ENCODE measurements at places on chromosomes 12 and 14.

DNA sequence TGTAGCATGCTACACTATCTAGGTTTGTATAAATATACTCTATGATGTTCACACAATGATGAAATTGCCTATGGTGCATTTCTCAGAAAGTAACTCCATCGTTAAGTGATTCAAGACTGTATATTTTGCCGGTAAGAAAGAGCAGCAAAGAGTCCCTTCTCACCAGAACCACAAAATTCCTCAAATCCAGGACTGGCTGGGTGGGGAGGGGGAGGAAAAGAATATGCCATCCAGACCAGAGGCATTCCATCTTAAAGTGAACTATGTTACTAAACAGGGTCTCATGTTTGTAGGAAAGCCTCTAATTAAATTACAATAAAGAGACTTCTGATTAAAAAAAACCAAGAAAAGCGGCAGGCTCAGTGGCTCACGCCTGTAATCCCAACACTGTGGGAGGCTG, 11.5 kb downstream of the UBE2N start:
- DNase-seq, result no peak

DNA sequence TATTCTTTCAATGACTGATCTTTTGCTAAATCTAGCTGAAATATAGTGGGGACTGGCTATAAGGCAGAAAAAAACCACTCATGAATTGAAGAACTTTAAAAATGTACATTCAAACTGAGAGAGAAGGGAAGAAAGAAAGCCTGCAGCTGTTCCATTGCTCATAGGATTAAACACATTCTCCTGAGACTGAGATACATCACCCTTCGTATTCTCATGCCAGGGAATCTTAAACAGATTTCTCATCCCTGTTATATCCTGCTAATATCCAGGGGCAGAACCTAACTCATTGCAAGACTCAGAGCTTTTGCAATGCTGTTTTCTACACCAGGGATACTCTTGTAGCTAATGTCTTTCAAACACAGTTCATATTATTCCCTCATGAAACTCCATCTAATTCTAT, 67.2 kb upstream of the ACSS3 start:
- DNase-seq, result no peak

- no peak for DNase-seq
Measured at GRCh38 chr12:118189741-118190191, 53.8 kb downstream of the PEBP1 start.

- no peak for DNase-seq
Measured at GRCh38 chr12:11059041-11059440, 3.1 kb downstream of the TAS2R46 start.

- peak; percentile 77 for DNase-seq
Measured at GRCh38 chr12:2034633-2035430, 18.0 kb upstream of the CACNA1C start.

DNA sequence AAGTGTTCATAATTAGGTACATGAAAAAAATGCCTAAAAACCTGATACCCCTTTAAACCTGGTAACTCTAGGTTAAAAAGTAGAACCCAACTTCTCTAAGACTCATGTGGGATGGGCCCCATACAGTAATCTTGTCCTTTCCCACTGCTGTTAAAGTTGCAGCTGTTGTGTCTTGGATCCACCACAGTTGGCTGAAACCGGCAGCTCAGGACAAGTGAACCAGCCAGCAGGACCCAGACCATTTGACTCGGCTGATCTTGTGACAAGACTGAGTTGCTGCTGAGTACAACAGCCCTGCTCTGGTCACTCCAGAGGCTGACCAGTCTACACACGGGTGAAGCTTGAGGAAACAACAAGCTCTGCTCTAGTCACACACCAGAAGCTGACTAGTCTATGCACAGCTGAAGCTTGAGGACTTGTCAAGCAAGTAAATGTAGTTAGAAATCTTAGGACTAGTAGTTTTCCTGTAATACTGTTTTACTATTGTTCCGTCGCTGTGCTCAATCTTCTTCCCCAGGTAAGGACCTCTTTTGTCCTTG, 60.6 kb downstream of the DHRS2 start:
- DNase-seq, result no peak

- DNase-seq, result no peak
Measured at GRCh38 chr12:66058554-66058953, 72.0 kb downstream of the LLPH start.

DNA sequence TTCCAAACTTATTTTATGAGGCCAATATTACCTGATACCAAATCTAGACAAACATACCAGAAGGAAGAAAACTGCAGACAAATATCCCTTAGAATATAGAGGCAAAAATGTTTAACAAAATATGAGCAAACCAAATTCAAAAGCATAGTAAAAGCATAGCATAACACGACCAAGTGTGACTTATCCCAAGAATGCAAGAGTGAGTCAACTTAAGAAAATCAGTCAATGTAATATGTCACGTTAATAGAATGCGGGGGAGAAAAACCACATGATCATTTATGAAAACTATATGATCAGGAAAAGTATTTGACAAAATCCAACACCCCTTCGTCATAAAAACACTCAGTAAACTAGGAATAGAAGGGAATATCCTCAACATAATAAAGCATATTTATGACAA, 217.3 kb downstream of the ADGRD1 start:
- no peak for DNase-seq

- DNase-seq, result no peak
Measured at GRCh38 chr14:32813401-32813800, 125.3 kb upstream of the NPAS3 start.

GRCh38 chr12:52091061-52091460, 11.6 kb downstream of the SMIM41 start:
- DNase-seq, result no peak

DNA sequence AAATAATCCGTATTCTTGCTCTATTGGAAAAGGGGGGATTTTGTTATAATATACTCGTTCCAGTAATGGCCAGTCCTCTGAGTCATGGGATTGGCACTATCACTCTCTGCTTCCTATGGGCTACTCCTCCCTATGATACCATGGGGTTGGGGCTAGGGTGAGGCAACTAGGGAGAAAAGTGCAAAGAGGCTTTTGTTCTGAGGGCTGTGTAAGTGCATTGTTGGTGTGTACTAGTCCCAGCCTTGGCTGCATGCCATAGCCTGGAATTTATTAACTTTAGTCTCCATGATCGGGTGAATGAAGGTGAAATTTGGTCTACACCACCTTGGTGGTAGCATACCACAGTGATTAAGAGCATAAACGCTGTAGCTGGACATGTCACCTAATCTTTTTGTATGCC, 247.6 kb downstream of the RPAP3 start:
- no peak for DNase-seq

- peak; percentile 33 for DNase-seq
Measured at GRCh38 chr12:65232476-65233077, 45.9 kb upstream of the MSRB3 start.

DNA sequence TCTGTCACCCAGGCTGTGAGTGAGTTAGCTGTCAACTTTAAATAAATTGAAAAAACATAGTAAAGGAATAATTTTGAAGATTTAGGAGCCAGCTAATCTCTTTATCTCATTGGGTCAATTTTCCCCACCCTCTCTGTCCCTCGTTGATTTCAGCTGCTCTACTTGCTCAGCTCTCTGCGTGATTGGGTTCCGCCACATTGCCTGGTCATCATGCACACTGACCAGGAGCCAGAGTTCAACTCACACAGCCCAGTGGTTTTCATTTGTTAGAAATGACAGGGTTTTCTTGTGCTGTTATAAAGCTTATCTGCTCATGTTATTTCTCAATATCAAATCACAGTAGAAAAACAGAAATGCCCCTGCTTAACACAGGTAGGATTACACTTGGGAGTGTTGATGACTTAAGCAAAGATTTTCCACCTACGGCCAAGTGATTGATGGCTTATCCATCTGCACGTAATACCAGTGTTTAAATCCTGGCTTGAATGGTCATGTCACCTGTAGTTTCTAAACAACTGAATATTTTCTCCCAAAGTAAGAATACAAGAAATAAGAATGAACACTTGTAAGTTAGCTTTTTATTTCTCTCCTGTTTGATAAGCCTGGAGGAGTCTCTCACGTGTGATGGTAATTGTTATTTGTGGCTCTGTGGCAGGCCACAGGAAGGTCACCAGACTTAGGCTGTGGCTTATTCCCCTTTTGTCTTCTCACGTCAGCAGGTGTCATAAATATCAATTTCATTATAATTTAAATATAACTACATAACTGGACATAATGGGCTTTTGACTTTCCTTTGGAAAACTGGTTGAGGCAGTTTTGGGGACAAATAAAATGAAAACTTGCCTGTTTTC, 367.2 kb upstream of the DDHD1 start:
- no peak for DNase-seq

DNA sequence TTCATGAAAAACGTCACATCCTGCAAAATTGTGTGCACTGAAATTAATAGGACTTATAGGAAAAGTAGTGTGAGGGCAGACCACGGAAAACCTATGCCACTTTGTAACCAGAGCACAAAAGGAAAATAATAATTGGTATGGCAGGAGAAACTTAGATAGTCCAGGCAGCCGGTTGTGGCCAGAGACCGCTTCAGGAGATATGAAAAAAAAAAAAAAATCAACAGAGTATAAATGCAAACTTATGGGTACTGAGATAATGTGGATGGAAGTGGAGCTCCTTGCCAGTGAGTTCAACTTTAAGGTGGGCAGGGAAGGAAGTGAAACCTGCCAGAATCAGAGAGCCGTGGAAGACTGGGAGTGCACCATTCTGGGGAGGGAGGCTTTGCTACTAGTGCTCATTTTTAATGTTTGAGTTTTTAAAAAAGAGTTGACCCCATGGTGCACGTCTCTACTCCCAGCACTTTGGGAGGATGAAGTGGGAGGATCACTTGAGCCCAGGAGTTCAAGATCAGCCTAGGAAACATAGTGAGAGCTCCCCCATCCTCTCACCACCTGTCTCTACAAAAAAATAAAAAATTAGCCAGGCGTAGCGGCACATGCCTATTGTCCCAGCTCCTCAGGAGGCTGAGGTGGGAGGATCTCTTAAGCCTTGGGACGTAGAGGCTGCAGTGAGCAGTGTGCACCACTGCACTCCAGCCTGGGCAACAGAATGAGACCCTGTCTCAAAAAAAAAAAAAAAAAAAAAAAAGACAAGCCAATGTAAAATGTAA, 34.3 kb upstream of the METAP2 start:
- no peak for DNase-seq

- DNase-seq, result no peak
Measured at GRCh38 chr12:24415934-24416333, 466.5 kb upstream of the SOX5 start.

- no peak for DNase-seq
Measured at GRCh38 chr12:3944620-3945019, 71.4 kb upstream of the PARP11 start.

GRCh38 chr14:29627137-29627536, 300.5 kb downstream of the PRKD1 start:
- no peak for DNase-seq

DNA sequence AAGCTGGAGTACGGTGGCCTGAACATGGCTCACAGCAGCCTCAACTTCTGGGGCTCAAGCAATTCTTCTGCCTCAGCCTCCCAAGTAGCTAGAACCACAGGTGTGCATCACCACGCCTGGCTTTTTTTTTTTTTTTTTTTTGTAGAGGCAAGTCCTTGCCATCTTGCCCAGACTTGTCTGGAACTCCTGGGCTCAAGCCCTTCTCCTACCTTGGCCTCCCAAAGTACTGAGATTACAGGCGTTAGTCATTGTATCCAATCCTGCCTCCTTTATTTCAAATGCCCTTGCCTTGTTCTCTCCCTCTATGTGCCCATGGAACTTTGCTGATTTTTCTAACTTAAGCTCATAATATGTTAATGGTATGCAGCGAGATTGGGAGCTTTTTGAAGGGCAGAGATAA, 49.2 kb upstream of the PRICKLE1 start:
- DNase-seq, result no peak

DNA sequence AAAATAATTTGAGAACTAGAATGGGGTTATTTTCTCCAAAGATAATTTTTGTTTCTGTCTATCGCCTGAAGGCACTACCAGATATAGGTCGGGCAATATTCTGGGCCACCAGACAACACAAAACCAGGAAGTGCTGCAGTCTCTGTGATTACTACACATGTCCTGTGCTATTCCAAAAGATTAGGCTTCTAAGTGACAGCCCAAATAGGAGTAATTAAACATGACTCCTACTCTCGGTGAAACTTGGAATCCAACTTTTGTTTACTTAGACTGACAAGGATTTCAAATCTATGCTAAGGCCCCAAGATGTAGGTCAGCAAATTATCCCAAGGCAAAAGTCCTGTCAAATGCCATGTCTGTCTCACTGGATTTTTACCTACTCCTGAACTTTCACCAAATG, 157.6 kb upstream of the LRFN5 start:
- DNase-seq, result no peak

GRCh38 chr12:71517145-71517846, 77.7 kb downstream of the LGR5 start:
- DNase-seq, result no peak

DNA sequence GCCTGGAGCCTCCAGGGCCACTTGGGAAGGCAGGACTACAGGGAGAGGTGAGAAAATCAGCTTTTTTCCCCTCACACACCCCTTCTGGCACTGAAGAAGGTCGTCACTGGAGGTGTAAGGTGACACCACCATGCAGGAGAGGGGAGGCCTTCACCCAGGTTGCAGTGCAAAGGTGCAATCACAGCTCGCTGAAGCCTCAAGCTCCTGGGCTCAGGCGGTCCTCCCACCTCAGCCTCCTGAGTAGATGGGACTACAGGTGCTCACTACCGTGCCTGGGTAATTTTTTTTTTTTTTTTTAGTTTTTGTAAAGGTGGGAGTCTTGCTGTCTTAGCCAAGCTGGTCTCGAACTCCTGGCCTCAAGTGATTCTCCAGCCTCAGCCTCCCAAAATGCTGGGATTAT, 93.6 kb downstream of the TNFAIP2 start:
- no peak for DNase-seq

- DNase-seq, result no peak
Measured at GRCh38 chr12:57872362-57872761, 25.8 kb upstream of the CTDSP2 start.

- DNase-seq, result no peak
Measured at GRCh38 chr12:29147731-29148595, 1.1 kb upstream of the FAR2 start.

DNA sequence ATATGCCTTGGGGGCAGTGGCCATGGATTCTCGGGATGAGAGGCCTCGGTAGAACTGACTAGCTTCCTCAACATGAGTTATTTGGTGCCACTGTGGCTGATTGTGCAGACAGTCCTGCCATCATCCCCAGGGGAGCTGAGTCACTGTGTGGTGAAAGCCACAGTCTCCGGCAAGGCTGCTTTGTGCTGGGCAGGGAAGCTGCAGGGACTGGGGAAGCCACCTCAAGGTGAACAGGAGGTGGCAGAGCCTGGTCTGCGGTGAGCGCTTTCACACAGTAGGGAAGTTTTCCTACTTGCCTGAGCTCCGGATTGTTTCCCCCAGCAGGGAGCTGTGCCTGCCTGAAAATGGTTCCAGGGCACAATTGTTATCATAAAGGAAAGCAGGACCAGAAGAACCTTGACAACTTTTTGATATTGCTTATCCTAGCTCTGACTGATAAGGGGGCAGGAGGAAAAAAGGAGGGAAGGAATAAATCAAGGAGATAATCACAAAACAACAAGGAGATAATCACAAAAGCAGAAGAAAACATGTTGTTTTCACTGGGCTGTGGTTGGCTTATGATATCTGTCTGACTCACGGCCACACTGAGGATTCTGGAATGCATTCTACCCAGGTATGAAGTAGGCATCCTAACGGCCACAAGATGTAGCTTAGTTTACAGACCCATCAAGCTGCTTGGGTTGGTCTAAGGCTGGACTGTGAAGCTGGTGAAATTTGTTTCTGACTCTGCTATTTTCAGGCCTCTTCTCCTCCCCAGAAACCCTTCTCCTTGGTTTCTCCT, 32.2 kb upstream of the GNG2 start:
- DNase-seq, result peak; percentile 87

Measured in kidney capillary endothelial cell (primary cell).